RPMI8226 (cell line): ENCODE measurements at places on chromosomes 4 and X.

DNA sequence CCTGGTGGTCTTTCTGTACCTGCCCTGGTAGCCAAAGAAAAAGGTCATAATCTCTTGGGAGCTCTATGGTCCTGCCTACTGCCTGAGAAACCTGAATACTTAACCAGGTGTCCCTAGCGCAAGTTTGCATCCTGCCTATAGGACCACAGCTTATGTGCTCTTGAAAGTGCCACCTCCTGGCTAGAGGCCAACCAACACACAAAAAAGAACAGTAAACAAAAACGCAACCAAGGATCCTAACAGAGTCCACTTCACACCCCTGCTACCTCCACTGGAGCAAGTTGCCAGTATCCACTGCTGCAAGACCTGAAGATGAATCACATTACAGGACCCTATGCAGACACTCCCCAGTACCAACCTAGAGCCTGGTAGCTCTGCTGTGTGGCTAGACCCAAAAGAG, 103.2 kb upstream of the PABPC5 start:
- DNase-seq = no peak

DNA sequence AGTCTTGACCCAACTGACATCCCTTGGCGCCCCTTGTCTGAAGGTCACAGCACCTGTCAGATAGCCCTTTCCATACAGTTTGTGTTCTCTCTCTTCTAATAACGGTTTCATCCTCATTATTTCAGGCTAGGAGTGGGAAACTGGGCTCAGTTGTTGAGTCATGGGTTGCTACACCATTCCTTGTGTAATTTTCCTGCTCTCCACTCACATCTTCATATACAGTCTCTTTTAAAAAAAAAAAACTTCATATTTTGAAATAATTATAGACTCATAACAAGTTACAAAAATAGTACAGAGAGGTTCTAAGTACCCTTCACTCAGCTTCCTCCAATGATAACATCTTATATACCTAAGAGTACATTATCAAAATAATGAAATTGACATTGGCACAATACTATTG, 60.2 kb upstream of the GRPR start:
- no peak for DNase-seq

GRCh38 chr4:76309939-76310550, 3.5 kb downstream of the STBD1 start:
- DNase-seq = no peak

DNA sequence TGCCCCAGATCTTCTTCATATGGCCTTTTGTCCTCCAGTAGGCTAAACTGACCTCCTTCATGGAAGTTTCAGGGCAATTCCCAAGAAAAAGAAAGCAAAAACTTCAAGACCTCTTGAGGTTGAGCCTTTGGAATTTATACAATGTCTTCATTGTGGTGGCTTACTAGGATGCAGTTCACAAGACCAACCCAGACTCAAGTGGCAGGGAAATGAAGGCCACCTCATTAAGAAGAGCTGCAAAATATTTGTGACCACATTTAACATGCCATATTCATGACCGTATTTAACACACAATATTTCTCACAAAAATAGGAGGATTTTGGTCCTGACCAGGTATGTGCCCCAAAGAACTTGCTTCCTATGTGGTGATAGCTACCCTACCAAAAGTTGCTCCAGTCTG, 605.5 kb upstream of the PITX2 start:
- no peak for DNase-seq

- peak; percentile 54 for DNase-seq
Observed at GRCh38 chrX:154490021-154490413, 412 bp downstream of the SLC10A3 start.

GRCh38 chrX:73992019-73992418, 312.0 kb upstream of the ZCCHC13 start:
- DNase-seq = no peak

DNA sequence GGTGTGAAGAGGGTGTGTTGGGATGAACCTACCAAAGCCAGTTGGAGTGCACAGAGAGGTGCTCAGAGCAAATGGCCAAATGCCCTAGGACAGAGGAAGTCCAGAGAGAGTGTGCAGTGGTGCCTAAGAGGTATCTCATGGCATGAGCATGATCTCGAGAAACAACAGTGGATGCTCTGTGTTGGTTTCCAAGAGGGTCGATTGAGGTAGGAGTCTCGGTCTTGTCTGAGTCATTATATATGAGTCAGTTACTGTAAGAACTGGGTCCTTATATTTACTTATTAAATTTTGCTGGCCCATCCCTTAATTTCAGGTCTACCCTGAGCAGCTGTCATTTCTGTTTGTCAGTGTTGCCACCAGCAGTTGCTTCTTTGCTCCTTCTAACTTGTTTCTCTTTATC, 86.6 kb upstream of the TMEM150C start:
- DNase-seq = no peak

- DNase-seq = no peak
Observed at GRCh38 chrX:37651921-37652452, 33.6 kb upstream of the XK start.

- no peak for DNase-seq
Observed at GRCh38 chrX:96027407-96027806, 657.2 kb upstream of the DIAPH2 start.

- DNase-seq = no peak
Observed at GRCh38 chr4:106595906-106596305, 227.3 kb upstream of the GIMD1 start.

GRCh38 chr4:189001971-189002450, 862.8 kb downstream of the TRIML1 start:
- DNase-seq = no peak

DNA sequence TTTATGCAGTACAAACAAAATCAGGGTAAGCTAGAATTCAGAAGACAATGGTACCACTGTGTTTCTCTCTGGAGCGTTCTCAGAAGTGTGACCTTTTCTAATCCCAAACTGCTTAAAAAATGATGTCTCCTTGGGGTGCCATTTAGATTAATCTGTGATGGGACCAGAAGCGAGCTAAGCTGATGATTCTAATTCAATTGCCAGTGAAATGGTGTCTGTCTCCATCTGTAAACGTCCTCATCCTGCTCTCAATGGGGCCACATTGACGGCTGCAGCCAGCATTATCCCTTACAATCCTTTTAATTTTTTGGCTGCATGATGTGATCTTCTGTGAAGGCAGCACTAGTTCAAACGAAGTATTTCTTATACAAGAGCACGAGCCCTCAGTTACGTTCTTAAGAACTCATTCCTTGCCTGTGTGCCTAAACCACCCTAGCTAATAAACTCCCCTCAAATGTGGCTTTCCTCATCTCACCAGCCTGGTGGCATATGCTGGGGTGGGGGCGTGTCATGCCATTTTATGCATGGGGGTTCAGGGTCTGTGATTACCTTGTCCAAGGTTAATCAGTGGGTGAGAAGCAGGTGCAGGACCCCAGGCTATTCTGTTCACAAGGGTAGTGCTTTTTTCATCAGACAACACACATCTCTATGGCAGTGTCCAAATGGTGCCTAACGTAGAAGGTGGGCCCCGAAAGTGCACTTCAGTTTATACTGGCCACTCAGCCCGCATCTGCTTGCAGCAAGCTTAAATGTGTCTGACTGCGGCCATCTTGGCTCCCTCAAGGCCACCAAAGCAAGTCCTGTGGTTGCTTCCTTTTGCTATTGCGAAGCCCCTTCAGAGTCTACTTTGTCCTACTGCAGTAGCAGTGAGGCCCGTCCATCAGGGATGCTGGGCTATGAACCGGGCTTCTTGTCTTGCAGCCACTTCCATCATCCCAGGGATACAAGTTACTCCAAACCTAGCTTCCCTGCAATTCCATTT, 45.7 kb upstream of the SLC2A9 start:
- DNase-seq = no peak
